GM18507 (cell line): ENCODE measurements at places on chromosomes 5 and 9.

DNA sequence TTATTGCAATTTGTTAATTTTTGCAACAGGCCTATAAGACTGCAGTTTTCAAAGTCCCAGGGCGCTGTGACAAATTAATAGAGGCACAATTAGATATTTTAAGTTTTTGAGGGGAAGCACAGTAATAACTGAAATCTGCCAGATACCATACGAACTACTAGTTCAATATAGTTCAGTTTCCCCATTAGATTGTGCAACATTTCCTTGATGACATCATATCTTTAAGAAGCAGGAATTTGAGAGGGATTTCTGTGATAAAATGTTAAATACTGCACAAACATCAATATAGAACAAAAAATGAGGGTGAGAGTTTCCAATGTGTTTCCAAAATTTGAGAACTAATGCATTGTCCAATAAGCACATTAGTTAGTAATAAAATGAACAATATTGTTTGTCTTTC, 56.7 kb upstream of the GRIN3A start:
- no peak for DNase-seq

- no peak for DNase-seq
These were observed 4.4 kb upstream of the MEF2C start for GRCh38 chr5:88887342-88887741.

- no peak for DNase-seq
These were observed 124.8 kb upstream of the RAD23B start for GRCh38 chr9:107158321-107158720.

GRCh38 chr5:180592176-180592575, 877 bp upstream of the SCGB3A1 start:
- DNase-seq: no peak

DNA sequence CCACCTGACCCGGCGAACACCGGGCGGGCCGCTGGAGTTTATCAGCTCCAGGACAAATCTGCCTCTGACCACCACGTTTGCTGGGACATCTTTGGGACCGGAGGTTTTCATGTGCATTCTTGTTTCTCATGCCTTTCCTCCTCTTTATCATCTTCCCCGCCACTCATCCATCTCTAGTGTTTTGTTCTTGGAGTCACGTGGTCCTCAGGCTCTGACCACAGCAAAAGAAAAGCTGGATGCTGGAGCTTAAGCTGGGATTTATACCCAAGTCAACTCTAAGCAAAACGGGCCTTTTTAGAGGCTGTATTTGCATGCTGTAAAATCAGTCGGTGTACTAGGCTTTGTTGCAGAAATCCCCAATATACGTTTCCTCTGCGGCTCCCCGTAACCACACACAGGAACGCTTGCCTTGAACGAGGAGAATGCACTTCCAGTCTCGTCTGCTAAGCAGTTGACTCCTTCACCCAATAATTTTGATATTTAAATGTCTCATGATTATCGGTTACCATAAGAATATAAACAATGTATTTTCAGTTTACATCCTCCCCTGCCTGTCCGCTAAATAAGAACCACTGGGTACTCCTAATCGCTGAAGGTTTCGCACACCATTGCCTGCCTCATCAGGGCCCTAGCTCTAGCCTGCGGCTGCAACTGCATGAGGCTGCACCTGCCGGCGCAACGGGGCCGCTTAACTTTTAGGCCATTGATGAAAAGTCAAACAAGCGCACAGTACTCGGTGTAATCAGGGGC, 560 bp upstream of the NDUFS6 start:
- no peak for DNase-seq

GRCh38 chr5:20536813-20537212, 548.8 kb upstream of the CDH18 start:
- DNase-seq: no peak

GRCh38 chr5:120365656-120366446, 98.2 kb upstream of the PRR16 start:
- DNase-seq: no peak

GRCh38 chr5:149496917-149497316, 54.3 kb downstream of the CSNK1A1 start:
- no peak for DNase-seq

DNA sequence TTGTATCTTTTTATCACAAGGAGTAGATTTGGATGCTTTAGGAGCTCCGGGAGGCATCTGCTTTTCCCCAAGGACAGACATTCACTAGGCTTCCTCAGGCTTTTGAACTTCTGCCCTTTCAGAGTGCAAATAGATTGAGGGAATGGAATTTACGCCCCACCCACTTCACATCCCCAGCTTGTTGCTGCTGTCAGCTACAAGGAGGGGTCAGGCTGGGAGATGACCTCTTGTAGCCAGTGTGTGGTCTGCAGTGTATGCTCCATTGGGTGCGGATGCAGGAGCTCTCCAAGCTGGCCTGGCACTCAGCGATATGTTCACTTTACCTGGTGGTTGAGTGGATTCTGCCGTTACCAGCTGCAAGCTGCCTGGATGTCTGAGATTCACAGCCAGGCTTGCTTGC, 6.4 kb downstream of the TNFSF15 start:
- no peak for DNase-seq

DNA sequence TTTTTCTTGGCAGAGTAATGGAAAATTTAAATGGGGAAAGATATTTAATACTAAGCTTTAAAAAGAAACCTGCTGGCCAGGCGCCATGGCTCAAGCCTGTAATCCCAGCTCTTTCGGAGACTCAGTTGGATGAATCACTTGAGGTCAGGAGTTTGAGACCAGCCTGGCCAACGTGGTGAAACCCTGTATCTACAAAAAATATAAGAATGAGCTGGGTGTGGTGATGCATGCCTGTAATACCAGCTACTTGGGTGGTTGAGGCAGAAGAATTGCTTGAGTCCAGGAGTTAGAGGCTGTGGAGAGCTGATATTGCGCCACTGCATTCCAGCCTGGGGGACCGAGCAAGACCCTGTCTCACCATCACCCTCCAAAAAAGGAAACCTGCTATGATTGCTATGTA, 32.8 kb downstream of the TUT7 start:
- no peak for DNase-seq

DNA sequence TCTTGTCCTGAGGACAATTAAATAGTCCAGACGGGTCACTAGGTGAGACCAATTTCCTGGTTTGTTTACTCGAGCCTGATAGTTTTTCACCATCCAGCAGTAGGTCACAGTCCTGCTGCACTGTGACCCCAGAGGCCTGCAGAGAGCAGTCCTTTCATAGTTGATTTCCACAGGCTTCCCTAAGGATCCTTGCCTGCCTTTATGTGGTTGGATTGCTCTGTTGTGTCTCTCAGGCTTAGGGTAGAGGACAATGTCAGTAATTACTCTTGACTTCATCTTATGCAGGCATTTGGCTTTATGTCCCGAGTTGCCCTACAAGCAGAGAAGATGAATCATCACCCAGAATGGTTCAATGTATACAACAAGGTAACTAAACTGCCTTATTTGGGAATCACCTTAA, 9.0 kb upstream of the CATSPER3 start:
- no peak for DNase-seq

DNA sequence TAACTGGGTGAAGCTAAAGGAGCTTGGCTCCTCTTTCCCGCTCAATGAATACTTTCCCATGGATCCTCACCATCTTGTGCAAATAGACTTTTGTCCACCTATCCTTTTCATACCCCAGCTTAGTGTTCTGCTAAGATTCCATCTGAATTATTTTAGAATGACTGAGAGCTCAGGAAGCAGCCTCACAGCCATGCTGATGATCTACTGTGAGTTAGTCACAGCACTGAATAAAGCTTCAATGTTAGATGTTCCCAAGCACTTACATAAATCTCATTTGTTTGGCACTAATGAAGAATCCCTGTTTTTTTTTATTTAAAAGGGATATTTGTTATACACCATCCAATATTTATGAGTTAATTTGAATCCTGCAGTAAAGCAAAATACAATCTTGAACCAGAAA, 317.6 kb upstream of the TRPC7 start:
- no peak for DNase-seq

- DNase-seq: no peak
These were observed 5.5 kb upstream of the SHB start for GRCh38 chr9:38074441-38074961.

DNA sequence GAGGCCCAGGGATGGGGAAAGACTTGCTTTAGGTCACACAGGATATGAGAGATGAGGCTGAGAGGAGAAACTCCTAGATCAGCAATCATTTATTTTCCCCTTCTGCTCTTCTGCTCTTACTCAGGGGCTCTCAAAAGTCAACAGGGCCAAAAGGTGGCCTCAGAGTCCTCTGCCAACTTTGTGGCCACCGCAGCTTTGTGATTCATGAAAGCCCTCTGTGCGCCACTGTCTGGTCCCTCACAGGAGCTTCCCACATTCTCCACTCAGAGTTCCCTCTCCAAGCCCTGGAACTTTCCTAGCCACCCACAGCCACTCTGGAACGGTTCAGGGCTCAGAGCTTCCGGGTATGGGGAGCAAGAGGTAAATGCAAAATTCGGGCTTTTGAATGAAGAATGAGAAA, 82.4 kb downstream of the COL27A1 start:
- DNase-seq: no peak

GRCh38 chr5:103166706-103167105, 46.6 kb downstream of the PPIP5K2 start:
- DNase-seq: no peak

- DNase-seq: no peak
These were observed 419.3 kb upstream of the MEF2C start for GRCh38 chr5:89302102-89302891.
